D721Med (cell line): ENCODE measurements at places on chromosomes 7 and 10.

GRCh38 chr10:12638103-12638502, 288.8 kb downstream of the CAMK1D start:
- no peak for DNase-seq

DNA sequence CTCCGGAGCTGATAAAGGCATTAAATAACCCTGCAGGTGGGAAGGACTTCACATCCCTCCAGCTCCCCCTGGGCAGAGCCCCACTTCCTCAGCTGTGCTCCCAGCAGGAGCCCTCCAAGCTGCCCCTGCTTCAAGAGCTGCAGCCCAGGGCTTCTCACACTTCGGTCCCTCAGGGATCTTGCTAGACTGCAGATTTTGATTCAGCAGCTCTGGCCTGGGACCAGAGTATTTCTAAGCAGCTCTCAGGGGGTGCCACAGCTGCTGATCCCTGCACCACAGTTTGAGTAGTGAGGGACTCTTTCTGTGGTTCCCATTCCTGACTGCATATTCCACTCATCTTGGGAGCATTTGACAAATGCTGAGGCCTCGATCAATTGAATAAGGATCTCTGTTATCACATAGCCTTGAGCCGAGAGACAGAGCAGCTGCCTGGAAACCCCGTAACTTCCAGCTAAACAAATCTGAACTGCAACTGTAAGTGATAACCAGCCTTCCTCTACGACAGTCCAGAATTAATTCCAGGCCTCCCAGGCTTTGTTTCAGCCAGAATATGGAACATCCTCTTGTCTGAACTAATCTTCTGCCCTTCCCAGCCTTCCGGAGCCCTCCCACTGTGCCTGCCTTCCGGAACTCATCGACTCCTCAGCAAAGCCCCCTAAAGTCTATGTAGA, 161.4 kb downstream of the CCDC3 start:
- no peak for DNase-seq

GRCh38 chr7:36961693-36962092, 237.4 kb upstream of the AOAH start:
- no peak for DNase-seq

DNA sequence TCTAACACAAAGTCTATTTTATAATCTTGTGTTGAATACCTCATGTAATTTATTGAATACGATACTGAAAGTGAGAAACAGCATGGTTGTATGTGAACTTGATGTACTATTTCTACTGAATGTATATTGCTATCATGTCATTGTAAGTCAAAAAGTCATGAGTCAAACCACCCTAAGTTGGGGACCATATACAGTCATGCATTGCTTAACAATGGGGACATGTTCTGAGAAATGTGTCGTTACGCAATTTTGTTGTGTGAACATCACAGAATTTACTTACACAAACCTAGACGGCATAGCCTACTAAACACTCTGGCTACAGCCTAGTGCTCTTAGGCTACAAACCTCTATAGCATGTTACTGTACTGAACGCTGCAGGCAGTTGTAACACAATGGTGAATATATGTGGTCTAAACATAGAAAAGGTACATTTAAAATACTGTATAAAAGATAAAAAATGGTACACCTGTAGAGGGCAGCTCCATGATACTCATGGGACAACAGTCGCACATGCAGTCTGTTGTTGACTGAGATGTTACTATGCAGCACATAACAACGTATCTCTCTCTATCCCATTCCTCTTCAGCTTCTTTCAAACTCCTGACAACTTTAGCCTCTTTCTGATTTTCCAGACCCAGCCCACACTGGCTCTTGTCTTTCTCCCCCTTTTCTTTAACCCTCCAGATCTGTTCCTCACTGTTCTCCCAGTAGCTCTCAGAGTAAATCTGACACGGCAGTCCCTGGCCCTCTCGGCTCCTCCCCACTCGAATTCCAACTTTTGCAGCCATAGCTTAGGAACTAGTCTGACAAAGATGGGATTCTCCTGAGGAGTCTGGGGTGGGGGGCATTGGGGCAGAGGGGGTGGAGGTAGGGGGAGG, 90.1 kb downstream of the SNX10 start:
- no peak for DNase-seq

DNA sequence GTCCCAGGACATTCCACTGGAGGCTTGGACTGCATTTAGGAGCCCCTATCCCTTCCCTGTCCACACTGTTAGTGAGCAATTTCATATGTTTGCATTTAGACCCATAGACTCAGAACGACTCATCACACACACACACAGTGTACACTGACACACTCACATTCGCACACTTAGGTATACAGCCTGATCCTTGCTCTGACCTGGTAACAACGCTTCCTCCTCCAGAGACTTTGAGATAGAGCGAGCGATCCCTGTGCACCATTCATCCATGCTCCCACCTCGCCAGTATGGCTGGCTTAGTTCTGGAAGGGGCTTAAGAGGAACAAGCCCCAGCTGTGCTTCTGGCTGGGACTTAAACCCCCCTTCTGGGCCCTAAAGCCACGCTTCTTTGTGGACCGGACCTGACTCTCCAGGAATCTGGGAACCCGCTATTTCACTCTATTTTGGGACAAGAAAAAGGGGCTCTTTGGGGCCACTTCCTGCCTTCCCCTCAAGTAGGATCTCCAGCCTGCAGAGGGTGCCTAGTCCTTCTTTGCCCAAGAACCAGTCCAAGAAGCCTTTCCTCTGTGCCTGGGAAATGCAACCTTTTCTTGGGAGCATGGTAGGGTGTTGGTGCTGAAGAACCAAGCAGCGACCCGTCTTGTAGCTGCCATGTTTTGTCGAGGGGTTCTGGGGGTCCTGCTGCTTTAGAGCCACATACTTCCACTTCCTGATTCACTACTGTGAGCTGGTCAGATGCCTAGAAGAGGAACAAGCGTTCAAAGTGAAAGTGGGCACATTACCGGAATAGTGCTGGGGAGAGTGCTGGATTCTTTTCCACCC, 1.1 kb upstream of the HOXA13 start:
- DNase-seq, result no peak

GRCh38 chr7:44415510-44415909, 74.9 kb downstream of the NUDCD3 start:
- no peak for DNase-seq

GRCh38 chr10:70604106-70604505, 1.6 kb upstream of the PRF1 start:
- no peak for DNase-seq

GRCh38 chr10:70954381-70955176, 66.2 kb upstream of the PCBD1 start:
- DNase-seq, result no peak

- DNase-seq, result no peak
These were observed 53.2 kb downstream of the A1CF start for GRCh38 chr10:50832171-50832751.

DNA sequence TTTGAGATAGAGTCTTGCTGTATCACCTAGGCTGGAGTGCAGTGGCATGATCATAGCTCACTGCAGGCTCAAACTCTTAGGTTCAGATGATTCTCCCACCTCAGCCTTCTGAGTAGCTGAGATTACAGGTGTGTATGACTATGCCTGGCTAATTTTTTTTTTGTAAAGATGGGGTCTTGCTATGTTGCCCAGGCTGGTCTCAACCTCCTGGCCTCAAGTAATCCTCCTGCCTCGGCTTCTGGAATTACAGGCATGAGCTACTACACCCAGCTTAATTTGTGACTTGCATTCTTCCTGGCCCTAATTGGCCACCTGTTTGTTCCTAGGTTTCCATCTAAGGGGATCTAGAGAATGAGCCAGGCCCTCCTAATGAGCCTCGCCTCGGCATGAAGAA, 9.3 kb downstream of the ARHGAP22 start:
- no peak for DNase-seq

- no peak for DNase-seq
These were observed 615.7 kb upstream of the NRP1 start for GRCh38 chr10:33950206-33950605.

GRCh38 chr7:74223711-74224510, 14.1 kb downstream of the LAT2 start:
- DNase-seq, result no peak

DNA sequence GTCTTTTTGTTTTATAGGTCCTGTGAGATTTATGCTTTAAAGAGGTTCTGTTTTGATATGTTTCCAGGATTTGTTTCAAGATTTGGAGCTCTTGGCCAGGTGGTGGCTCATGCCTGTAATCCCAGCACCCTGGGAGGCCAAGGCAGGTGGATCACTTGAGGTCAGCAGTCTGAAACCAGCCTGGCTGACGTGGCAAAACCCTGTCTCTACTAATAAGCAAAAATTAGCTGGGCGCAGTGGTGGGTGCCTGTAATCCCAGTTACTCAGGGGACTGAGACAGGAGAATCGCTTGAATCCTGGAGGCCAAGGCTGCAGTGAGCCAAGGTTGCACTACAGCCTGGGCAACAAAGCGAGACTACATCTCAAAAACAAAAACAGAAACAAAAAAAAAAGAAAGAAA, 8.3 kb upstream of the HYAL4 start:
- no peak for DNase-seq

DNA sequence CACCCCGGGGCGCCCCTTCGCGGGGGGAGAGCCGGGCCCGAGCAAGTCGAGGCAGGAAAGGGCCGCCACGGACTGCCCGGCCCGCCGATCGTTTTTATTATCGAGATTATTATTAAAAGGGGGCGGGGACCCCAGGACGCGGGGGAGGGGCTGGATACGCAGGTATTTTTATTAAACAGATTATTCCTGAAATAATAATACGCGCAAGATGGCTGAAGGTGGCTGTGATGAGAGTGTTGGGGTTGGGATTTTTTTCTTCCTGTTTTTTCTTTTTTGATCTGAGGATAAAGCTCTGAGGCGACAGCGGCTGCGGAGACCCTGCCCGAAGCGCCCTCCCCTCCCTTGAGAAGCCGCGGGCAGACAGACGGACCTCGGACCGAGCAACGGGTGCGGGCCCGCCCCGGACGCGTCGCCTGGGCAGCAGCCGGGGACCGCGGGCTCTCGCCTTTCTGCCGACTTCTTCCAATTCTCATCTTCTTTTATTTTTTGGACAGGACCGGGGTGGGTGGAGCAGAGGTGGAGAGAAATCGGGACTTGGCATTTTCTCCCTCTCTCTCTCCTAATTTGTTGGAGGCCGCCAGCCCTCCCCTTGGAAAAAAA, 1.4 kb upstream of the TRIM8 start:
- no peak for DNase-seq

GRCh38 chr10:89924261-89924660, 222.9 kb downstream of the KIF20B start:
- DNase-seq, result no peak

GRCh38 chr10:5643346-5644067, 22.9 kb downstream of the ASB13 start:
- DNase-seq, result no peak
